ENCODE measurements at places on chromosomes 12 and 14.
A peak's percentile ranks its signal among the peaks of the same experiment; 100 is the strongest.

DNA sequence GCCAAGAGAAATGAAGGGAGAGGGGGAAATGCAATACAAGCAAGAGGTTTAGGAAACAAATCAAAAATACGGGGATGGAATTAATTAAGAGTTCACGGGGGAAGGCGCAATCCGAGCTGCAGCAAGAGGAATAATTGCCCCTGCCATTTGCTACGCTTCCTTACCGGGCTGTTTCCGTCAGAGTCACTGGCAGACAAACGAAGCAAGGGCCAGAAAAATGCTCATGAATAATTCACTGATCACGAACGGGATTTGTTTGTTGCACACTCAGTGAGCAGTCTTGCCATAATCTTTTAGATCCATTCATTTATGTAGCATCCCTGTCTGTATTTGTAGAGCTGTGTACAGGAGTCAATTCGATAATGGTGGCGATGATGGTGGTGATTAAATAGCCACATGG is 39.0 kb downstream of the PLXNC1 start:
- no peak for DNase-seq

DNA sequence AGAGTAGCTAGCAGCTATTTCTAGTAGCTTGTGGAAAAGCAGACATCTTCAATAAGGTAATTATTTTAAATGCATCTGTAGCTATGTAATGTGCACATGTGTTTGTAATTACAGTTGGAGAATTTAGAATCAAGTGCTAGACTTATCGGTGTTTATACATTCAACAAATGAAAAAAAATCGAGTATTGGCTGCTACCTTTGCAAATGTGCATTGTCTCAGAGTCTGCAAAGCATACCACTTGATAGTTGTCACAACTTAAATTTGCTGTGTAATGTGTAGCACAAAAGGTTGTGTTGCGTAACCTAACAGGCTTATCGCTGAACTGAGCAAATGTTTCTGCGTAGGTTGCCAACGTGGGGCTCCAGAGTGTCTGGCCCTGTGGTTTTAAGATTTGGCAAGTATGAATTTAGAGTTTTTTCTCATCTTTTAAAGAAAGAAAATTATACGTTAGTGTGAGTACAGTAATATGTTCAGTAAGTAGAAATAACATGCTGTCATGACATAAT is 44.3 kb downstream of the TMTC2 start:
- no peak for DNase-seq

- peak; percentile 78 for DNase-seq
Measured at GRCh38 chr12:55728186-55728938, 447 bp downstream of the CD63 start.

GRCh38 chr12:68487721-68488309 is 122.9 kb upstream of the RAP1B start:
- no peak for DNase-seq

GRCh38 chr12:98280621-98281020 is 234.8 kb upstream of the TMPO start:
- no peak for DNase-seq

- DNase-seq: no peak
Measured at GRCh38 chr14:96096639-96097610, 57.8 kb downstream of the C14orf132 start.

DNA sequence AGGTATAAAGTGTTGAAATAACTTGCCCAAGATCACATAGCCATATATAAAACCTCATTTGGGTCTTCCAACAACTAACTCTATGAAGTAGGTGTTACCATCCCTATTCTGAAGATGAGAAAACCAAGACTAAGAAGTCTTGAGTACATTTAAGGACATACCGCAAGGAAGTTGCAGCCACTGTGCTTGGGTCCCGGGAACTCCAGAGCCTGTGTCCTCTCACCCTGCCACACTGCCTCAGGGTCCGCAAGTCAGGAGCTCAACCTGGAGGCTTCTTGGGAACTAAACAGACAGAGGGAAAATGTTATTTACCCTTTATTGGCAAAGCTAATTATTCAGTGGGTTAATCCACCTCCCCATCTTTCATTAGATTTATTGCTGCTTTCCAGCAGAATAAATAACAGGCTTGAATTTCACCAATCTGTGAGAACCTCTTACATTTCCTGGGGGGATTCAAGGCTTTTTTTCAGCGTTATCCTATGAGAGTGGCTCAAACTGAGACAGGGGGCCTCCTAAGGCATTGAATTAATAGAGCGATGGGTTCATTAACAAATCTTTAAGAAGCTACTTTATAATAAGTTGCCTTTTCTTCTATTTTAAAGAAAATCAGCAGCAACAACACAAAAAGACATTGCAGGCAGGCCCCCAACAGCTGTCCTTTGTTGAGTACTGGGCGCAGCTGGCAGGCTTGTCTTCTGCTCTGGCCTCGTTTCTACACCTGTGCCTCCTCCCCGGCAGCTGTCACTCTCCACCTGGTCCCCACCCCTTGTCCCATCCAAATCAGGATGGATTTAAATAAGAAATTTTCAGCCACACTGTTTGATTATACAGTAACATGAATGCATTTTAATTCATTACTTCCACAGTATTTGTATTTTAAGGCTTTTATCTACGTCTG is 25.3 kb downstream of the PHLDA1 start:
- no peak for DNase-seq
